AG10803 (cell line): ENCODE measurements at places on chromosomes 6 and 20.

GRCh38 chr6:6713657-6714056, 125.1 kb downstream of the LY86 start:
- peak; percentile 86 for DNase-seq

DNA sequence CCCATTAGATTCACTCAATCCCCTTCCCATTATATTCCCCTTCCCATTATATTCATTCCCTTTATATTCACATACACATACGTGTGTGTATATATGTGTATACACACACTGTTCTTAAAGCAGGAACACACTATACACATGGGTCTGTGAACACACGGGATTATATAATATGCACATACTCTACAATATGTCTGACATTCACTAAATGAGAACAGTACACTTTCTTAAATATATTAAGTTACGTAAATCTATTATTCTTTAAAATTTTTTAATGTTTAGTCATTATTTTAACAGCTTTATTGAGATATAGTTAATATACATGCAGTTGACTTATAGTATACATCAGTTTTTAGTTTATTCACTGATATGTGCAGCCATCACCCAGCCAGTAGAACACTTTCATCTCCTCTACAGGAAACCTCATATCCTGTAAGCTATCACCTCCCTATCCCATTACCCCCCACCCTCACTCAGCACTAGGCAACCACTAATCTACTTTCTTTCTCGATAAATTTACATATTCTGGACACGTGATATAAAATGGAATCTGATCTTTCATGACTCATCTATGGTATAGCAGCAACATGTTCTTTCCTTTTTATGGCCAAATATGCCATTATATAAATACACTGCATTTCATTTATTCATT, 13.9 kb upstream of the SUMO4 start:
- DNase-seq, result no peak

DNA sequence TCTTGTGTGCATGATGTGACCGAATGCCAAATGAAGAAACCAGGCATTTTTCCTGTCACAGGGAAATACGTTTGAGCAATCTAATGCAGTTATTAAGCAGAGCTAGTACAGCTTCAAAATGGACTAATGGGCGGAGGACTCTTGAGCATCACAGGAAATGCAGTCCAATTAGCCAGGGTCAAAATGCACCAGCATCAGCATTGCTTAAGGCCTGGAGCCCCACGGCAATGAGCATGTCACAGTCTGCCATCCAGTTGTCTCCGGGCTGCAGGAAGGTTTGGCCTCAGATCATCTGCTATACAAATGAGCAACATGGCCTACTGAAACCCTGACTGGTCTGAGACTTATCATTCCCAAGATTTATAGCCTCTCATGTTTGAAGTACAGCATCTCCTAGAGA, 652.1 kb upstream of the SLC35B3 start:
- no peak for DNase-seq

GRCh38 chr6:27178860-27179259, 68.6 kb upstream of the PRSS16 start:
- no peak for DNase-seq

- peak; percentile 16 for DNase-seq
These were observed 617 bp upstream of the TSPYL1 start for GRCh38 chr6:116280161-116280932.

- DNase-seq, result peak; percentile 80
These were observed 127.1 kb upstream of the MLIP start for GRCh38 chr6:53984163-53984562.

- no peak for DNase-seq
These were observed 38.8 kb downstream of the BMP2 start for GRCh38 chr20:6806275-6806674.

GRCh38 chr20:4568361-4568959, 153.2 kb upstream of the PRND start:
- DNase-seq, result no peak

DNA sequence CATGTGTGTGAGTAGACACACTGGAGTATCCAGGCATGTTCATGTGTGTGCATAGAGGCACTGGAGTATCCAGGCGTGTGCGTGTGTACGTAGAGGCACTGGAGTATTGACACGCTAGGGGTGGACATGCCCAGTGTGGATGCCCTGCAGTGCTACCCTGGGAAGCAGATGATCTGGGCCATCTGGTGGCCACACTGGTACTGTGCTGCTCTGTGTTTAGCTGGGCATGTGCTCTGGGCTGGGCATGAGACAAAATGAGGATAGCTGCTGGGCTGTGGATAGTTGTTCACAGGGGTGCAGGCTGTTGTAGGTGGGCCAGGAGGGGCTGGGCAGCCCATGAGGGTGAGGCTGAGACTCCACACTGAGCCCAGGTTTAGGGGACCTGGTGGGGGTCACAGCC, 24.0 kb upstream of the NPBWR2 start:
- peak; percentile 34 for DNase-seq

- no peak for DNase-seq
These were observed 42.4 kb downstream of the ALDH5A1 start for GRCh38 chr6:24537082-24537699.

DNA sequence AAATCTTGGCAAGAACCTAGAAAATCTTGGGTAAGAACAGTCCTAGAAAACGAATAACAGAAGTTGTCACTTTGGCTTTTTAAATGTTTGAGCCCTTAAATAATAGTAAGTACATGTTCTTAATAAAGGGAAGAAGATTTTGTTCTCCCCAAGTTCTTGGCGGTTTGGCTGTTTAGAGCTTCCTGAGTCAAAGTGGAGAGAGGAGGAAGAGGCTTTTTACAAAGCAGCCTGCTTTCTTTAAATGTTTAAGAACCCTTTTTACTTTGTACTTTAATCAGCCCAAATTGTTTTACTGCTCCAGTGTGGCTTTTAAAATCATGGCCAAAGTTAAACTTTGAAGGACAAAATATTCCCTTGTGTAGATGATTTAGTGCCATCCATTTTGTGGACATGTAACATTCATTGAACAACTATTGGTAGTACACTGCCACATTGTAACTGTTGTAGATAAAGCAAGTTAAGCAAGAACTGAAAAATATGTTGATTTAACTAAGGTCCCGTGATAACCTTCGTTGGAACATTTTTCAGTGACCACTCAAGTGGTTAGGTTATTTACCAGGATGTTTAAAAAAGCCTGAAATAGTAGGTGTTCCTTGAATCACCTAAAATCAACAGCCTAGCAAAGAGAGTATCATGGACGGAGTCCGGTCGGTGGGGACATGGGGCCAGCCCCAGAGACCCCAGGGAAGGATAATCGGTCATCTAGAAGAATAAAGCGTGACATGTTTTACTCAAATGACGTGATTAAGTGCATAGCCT, 2.4 kb downstream of the AMD1 start:
- DNase-seq, result no peak

DNA sequence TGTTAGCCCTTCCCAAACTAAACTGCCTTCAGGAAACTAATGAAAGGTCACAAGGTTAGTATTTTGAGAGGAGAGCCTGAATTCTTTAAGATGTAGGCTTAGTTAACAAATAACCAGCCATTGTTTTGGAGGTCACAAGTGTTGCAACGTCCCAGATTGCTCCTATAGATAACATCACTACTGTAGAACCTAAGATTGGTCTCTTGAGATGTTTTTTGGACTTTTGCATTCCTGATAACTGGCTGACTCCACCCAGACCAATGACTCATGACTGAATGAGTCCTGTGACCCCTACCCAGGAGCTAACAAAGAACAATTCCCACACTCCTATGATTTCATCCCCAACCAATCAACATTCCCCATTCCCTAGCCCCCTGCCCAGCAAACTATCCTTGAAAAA, 178.8 kb downstream of the SCP2D1 start:
- no peak for DNase-seq

DNA sequence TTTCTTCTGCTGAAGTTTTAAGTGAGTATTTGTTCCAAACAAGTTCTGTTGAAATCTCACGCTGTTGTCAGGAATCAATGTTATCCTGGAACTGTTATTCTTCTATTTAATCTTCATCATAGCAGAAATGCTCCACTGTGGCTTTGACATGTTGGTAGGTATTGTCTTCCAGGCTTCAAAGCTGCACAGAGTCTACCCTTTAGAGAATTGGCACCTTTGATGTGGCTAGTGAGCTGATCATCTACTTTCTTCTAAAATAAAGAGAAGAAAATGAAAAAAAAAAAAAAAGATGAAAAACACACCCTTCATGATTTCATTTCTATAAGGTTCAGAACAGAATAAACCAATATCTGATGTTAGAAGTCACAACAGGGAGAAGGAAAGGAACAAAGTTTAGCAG, 5.8 kb upstream of the ZSCAN23 start:
- no peak for DNase-seq

DNA sequence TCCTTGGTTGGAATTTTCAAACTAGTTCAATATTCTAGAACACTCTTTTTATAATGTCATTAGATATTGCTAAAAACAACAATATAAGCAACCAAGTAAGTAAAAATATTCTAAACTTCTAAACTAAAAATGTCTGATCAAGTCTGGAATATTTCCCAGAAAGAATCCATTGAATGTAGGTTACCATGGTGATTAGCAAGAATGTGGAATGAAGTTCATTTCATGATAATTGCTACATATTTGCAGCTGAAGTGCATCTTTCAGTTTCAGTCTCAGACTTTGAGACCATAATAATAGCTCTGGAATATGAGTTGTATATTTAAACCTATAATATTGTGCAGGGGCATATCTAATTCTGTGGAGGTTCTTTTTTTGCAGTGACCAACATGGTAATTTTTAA, 61.0 kb upstream of the NKAIN2 start:
- peak; percentile 5 for DNase-seq

GRCh38 chr20:31602779-31603441, 2.2 kb upstream of the ID1 start:
- peak; percentile 75 for DNase-seq
